NCI-H187 treated with DMSO at 0.1 percent for 48 hours (cell line): ENCODE measurements at places on chromosomes 2 and 18.

GRCh38 chr18:67072791-67073190 is 443.7 kb downstream of the DSEL start:
- DNase-seq, result no peak

DNA sequence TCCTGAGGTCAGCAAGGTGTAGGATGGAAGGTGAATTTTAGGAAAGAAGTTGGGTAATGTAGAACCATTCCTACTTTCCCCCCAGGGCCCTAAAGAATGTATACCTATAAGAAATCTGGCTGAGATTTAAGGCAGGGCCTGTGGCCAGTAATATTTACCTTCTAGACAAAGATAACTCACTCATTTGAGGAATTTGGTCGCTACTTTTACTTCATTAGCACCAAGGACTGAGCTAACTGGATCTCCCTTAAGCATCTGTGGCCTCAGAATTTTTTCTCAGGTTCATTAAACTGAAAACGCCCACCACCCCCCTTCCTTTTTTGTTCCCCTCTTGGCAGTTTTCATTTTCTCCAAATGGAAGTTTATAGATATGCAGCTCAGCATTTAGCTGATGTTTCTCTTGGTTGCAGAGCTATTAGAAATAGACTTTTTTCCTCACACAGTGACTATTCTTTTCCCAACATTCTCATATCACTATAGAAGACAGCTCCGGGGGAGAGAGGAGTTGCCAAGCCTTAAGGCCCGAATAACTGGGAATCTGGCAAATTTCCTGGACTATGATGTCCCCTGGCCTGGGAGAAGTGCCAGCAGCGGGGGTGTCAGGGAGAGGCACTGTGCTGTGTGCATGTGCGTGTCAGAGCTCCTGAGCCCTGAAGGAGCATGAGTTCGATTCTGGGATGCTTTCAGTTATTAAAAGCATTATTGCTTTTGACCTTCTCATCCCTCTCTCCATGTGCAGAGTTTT is 310.9 kb downstream of the PRKCE start:
- DNase-seq, result no peak

- no peak for DNase-seq
Measured at GRCh38 chr2:100008956-100009355, 133.4 kb downstream of the AFF3 start.

- DNase-seq, result no peak
Measured at GRCh38 chr2:134640494-134640893, 78.3 kb downstream of the TMEM163 start.

- no peak for DNase-seq
Measured at GRCh38 chr2:113264713-113265403, 13.9 kb downstream of the PAX8 start.

DNA sequence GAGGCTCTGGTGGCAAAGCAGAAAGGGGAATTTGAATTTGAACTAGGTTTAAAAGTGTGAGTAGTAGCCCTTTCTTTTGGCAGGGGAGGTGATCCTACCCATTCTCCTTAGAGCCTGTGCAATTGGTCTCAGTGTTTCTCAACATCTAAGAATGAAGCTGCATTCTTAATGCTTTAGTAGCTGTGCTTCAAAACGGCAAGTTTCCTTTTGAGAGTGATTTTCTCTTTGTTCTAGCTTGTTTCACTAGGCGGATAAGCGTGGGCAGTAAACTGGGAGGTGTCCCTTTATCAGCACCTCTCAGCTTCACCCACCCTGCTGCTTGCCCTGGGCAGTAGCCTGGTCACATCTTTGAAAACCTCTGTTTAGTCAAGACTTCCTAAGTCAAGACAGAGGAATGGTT is 6.7 kb downstream of the CRIM1 start:
- DNase-seq, result no peak

DNA sequence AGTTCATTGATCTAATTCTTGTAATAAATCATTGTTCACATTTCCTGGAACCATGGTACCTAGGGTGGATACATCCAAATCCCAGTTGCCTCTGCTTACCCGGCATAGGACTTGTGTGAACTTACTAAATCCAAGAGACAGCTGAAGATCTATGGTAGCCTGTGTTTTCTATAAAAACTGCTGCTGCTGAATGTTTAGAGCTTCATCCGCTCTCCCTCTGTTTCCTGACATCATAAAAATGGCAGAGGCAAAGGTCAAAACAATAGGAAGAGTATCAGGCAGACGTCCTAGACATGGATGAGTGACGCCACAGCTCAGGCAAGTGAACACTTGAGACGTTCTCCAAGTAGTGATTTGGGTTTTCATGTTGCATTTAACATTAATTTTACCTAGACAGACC is 258.3 kb downstream of the ALPK2 start:
- no peak for DNase-seq

- no peak for DNase-seq
Measured at GRCh38 chr2:166179201-166179600, 51.4 kb upstream of the SCN1A start.
